GM23248 (cell line): ENCODE measurements at places on chromosomes 16 and 17. TPM values are rescaled to one million over a fixed set of nuclear protein-coding genes. Genes with fewer than 3 reads are reported as not detected.

The MYLK3 gene
- polyA plus RNA-seq, result 0.11 TPM in 1 of 2 replicates, not detected in the other

The GDPD1 gene
- polyA plus RNA-seq, result 0.40 and 0.86 TPM in 2 replicates

The EPX gene
- not detected in 2 replicates for polyA plus RNA-seq

The MNT gene
- 6.2 and 8.2 TPM in 2 replicates for polyA plus RNA-seq

The LCAT gene
- polyA plus RNA-seq, result 5.3 and 5.4 TPM in 2 replicates

The CPPED1 gene
- 39.1 TPM in 2 replicates for polyA plus RNA-seq

The ANKRD13B gene
- 1.3 and 1.7 TPM in 2 replicates for polyA plus RNA-seq

The TNFRSF17 gene
- not detected in 2 replicates for polyA plus RNA-seq

The DPEP2 gene
- not detected in 2 replicates for polyA plus RNA-seq

The TPSG1 gene
- polyA plus RNA-seq, result not detected in 2 replicates

The PABPN1L gene
- not detected in 2 replicates for polyA plus RNA-seq

The DNAH17 gene
- polyA plus RNA-seq, result 0.18 and 0.64 TPM in 2 replicates

The ARL6IP1 gene
- 131 and 135 TPM in 2 replicates for polyA plus RNA-seq

The CYGB gene
- 1.1 and 1.6 TPM in 2 replicates for polyA plus RNA-seq

The CCL8 gene
- polyA plus RNA-seq, result not detected in 2 replicates

The CDH8 gene
- polyA plus RNA-seq, result not detected in 2 replicates

The PYDC1 gene
- not detected in 2 replicates for polyA plus RNA-seq

The SOST gene
- not detected in 2 replicates for polyA plus RNA-seq

The PLA2G15 gene
- 24.8 and 26.0 TPM in 2 replicates for polyA plus RNA-seq

The ITGAL gene
- 0.27 TPM in 1 of 2 replicates, not detected in the other for polyA plus RNA-seq

The MT1H gene
- not detected in 2 replicates for polyA plus RNA-seq

The FBXL16 gene
- polyA plus RNA-seq, result 0.16 and 0.29 TPM in 2 replicates

The SYNGR2 gene
- polyA plus RNA-seq, result 19.3 and 19.9 TPM in 2 replicates

The DNAJA2 gene
- 89.4 and 97.3 TPM in 2 replicates for polyA plus RNA-seq

The MRPL38 gene
- polyA plus RNA-seq, result 51.9 and 58.4 TPM in 2 replicates

The ANKRD40CL gene
- polyA plus RNA-seq, result not detected in 2 replicates

The MRPL12 gene
- polyA plus RNA-seq, result 76.3 and 78.5 TPM in 2 replicates
